Calu3 (cell line): ENCODE measurements at places on chromosomes 16 and 17. TPM values are rescaled to one million over a fixed set of nuclear protein-coding genes. Genes with fewer than 3 reads are reported as not detected.

DNA sequence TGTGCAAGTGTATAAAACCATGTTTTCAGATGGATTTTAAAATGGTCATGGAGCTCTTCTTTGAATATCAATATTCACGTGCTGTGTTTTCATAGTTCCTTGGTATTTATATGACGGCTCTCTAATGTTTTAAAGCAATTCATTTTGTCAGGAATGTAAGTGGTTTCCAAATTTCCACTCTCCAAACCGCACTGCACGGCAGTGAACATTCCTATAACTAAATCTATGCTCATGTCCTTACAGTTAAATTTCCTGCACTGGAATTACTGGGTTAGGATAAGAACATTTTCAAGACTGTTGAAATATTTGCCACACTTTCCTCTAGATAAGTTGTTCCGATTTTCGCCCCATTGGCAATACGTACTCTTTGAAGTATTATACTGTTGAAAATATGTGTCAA, 398.9 kb downstream of the PMP22 start:
- H3K27me3 ChIP-seq = no peaks in the 10 kb centered on the region
- no peak for DNase-seq
- no peak overlapping the region for H3K4me3 ChIP-seq
- H3K27ac ChIP-seq = no peak overlapping the region

GRCh38 chr17:3610523-3610922, 1.3 kb upstream of the TRPV1 start:
- H3K4me1 ChIP-seq = no peaks in the 10 kb centered on the region
- no peak overlapping the region for H3K4me3 ChIP-seq
- peaks cover 12% of the 10 kb centered on the region for H3K36me3 ChIP-seq
- DNase-seq = no peak
- no peak overlapping the region for H3K27ac ChIP-seq
- no peaks in the 10 kb centered on the region for H3K27me3 ChIP-seq

DNA sequence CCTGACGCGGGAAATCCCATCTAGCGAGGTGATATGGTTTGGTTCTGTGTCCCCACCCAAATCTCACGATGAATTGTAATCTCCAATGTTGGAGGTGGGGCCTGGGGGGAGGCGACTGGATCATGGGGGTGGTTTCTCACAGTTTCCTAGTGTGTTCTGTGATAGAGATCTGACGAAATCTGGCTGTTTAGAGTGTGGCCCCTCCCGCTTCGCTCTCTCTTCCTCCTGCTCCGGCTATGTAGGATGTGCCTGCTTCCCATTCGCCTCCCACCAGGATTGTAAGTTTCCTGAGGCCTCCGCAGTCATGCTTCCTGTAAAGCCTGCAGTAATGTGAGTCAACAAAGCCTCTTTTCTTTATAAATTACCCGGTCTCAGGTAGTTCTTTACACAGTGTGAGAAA, 31.6 kb downstream of the IFT140 start:
- no peaks in the 10 kb centered on the region for H3K4me1 ChIP-seq
- H3K36me3 ChIP-seq = peaks cover 9% of the 10 kb centered on the region
- no peaks in the 10 kb centered on the region for H3K27me3 ChIP-seq
- no peak for DNase-seq

GRCh38 chr16:71573387-71574094, 3.4 kb downstream of the TAT start:
- H3K4me3 ChIP-seq = no peak overlapping the region
- H3K36me3 ChIP-seq = no peaks in the 10 kb centered on the region
- H3K27ac ChIP-seq = no peak overlapping the region
- H3K4me1 ChIP-seq = peaks cover 18% of the 10 kb centered on the region
- DNase-seq = no peak

CDH8 gene
- total RNA-seq = not detected in 2 replicates

UNC119 gene
- 13.0 and 14.6 TPM in 2 replicates for total RNA-seq
